Natural killer cell (primary cell): ENCODE measurements at places on chromosomes 3 and 15. TPM values are rescaled to one million over a fixed set of nuclear protein-coding genes. Genes with fewer than 3 reads are reported as not detected.

The CCDC39 gene
- total RNA-seq = not detected

The GP5 gene
- total RNA-seq = 0.63 TPM

The TMEM89 gene
- total RNA-seq = not detected

The SHC4 gene
- 0.43 TPM for total RNA-seq
